ENCODE measurements at places on chromosomes 1 and 21.

GRCh38 chr1:199522936-199523335 is 504.6 kb upstream of the NR5A2 start:
- no peak for DNase-seq

DNA sequence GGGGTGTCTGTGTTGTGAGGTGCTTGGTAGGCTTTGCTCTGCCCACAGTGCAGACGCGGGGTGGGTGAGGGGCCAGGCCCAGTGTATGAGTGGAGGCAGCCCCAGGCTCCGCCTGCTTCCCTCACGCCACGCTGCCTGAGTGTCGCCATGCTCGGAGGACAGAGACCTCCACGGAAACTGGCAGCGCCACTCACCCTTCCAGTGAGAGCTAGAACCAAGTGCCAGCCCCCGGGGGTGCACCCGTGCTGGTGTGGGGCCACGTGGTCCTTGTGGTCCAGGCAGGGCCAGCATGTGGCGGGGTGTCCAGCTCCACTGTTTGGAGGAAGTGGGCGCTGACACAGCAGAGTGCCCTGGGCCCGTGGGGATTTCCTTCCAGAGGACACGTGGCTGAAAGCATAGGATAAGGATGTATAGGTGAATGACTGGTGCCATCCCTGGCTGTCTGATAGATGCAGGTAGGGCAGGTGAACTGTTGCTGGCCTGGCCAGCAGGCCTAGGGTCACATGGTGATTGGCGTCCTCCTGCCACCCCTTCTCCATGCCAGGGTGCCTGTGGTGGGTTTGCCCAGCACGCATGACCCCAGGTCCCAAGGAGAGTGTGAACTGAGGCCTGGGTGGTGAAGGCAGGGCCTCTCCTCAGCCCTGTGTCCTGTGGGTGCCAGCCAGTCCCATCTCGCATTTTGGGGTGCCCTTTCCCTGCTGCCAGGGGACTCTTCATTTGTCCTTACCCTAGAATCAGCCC is 3.8 kb downstream of the LRRC3 start:
- DNase-seq: no peak

- DNase-seq: no peak
Measured at GRCh38 chr1:197902131-197902453, 338 bp upstream of the C1orf53 start.

DNA sequence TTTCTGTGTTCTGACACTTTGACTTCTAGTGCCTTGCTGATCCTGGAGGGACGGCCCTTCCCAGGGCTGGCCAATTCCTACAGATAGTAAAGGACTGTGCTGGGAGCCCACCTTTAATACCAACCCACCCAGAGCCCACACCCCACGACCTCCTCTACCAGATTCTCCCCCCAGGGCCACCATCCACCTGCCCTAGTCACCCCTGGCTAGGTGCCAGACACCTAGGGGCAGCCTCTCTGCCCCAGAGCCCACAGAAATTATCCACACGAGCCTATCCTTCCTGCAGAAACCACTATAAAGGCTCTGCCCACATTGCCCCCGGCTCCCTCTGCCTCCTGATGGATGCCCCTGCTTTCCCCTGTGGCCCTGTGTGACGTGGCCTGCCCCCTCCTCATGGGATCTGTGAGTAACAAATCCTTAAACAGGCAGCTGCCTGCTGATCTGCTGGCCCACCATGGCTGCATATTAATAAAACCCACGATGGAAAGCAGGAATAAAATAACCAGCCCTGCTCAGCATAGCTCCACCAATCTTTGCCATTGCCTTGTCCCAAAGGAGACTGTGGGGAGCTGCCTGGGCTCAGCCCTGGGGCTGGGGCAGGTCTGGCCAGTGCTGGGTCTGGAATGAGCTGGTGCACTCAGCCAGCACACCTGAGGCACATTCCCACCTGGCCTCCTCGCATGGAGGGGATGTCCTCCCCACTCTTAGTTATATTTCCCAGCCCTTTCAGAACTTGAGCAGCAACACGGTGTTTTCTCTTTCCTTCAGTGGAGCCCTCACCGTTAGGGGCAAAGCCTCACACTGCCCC is 488.5 kb downstream of the NPHP4 start:
- DNase-seq: no peak

DNA sequence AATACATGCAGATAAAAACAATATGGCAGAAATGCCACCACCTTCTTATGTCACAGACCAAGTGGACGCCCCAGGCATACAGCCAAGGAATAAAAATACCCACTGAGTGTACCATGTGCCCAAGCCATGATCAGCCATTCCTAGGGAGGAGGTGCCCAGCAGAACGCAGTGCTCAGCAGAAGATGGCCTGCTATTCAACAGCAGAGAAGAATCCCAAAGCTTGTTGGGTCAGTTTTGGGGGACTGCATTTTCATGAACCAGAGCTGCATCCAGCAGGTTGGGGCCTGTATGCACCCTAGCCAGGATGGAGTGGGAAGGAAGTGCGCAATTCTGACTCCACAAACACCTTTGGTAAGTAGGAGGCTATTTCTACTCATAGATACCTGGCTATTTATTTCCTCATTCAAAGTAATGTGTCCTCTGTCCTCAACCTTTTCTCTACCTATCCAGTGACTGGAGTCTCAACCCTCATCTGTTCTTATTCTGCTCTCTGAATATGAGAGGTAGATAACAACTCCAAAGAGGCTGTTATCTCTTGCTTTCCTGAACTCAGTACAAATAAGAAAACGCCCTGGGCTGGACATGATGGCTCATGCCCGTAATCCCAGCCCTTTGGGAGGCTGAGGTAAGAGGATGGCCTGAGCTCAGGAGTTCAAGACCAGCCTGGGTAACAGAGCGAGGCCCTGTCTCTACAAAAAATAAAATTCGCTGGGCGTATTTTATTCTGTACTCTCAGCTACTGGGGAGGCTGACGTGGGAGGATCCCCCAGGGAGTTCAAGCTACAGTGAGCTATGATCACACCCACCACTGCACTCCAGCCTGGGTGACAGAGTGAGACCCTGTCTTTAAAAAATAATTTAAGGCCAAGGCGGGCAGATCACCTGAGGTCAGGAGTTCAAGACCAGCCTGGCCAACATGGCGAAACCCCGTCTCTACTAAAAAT is 2.5 kb upstream of the PLEKHM2 start:
- DNase-seq: no peak

DNA sequence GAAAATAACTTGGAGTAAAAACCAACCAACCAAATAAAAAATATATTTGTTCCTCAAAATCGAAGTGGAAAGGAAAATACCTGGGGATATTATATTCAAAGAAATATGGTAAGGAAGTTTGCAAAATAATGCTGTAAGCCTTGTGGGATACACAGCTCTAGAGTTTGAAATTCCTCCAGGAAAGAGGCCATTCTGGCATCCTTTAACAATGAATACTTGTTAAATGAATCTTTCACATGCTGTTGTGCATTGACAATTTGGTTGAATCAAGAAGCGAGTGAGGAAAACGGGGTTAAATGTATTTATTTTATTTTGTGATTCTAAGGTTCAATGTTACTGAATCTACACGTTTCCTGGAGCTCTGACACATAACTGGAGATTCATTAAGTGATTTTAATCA is 30.5 kb upstream of the NTNG1 start:
- no peak for DNase-seq

All from CD4-positive, alpha-beta T cell treated with Interferon alpha-2 for 1 hour (primary cell).